ENCODE measurements at places on chromosomes 16 and 17.

DNA sequence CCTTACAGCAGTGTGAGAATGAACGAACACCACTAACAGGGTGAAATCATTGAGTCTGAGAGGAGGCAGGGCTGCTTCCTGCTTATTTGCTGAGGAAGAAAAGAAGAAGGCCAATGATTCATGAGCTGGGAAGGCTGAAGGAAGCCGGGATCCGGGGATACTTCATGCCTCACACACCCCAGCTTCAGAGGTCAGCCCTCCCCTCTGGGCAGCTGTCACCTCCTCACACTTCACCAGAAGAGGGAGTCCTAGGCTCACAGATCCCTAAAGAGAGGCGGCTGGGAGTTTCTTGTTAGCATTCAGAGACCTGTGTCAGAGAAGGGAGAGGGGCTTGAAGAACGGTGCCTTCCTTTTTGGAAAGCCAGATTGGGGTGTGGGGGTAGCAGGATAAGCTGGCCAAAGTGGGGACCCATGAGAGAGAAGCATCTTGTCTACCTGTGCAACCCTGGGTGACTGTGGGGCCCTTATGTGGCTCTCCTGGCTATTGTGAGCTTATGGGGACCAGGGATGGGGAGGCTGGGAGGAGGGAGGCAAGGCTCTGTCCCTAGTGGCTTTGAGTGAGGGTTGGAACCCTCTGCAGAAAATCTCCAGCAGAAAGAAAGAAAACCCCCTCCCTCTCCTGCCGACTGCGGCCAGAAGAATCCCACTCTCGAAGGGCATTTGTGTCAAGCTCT, 94.6 kb downstream of the RGS9 start:
- DNase-seq = peak; percentile 69

- no peak for DNase-seq
Observed at GRCh38 chr17:3885271-3885670, 7.6 kb downstream of the CAMKK1 start.

- no peak for DNase-seq
Observed at GRCh38 chr17:28917465-28917864, 14.6 kb upstream of the DHRS13 start.

DNA sequence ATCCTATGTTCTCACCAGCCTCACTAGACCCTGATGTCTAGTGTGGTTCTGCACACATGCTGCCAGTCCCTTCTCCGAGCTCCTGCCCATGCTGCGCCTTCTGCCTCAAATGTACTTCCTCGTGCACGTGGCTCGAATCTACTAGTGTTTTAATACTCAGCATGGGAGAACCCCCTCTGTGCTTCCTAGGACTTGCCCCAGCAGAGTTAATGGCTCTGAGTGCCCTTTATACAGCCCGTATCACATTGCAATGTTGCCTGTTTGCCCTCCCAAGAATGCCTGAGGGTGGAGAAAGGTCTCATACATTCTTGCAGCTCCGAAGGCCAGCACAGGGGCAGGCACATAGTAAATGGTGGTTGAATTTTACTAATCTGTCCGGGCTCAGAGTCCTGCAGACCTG, 190.8 kb upstream of the NLRP1 start:
- DNase-seq = no peak

GRCh38 chr17:72984145-72984925, 108.2 kb downstream of the SLC39A11 start:
- DNase-seq = no peak

DNA sequence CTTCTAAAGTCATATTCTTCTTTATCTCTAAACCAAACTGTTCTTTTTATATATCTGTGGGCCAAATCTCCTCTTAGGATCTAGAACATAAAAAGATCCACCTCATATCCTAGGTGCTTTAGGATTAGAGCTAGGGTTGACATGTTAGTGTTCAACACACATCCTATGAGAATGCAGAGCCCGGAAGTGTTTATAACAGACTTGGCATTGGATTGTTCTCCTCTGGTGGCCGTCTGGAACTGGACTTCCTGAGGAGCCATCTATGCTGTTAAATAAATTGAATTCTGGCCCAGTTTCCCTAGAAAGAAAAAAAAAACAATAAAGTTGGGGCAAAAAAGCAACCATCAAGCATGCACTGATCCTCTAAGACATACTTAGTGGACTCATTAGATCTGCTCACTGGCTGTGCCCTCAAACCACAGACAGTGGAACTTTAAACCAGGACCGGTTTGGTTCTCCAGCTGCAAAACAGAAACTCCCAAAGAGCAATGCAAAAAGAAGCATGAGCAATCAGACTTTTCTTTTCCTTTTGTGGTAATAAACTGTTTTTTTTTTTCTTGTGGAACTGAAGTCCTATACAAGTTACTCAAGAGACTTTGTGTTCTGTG, 182.5 kb downstream of the ZNF18 start:
- DNase-seq = no peak

DNA sequence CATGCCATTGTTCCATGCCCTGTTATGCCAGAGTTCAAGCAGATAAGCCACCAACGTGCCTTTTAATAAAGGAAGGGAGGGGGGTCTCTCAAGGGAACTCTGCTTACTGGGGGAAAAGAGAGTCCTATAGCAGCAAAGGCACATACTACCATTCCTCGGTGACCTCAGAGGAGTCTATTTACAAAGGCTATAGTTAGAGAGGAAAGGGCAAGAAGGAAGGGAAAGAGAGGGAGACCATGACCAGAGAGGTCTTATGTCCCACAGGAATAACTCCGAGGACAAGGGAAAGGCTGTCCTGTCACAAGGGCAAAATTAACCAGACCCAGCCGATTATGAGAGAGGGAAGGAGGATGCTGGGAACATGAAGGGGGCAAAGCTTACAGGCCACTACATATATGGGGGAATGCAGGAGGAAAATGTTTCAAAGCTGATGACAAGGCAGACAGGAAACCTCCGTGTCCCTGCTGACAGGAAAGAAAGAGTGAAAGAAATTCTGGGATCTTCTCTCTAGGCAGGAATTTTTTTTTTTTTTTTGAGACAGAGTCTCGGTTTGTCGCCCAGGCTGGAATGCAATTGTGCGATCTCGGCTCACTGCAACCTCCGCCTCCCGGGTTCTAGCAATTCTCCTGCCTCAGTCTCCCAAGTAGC, 51.5 kb downstream of the HIC1 start:
- no peak for DNase-seq

GRCh38 chr17:78384479-78385175, 6.2 kb downstream of the PGS1 start:
- no peak for DNase-seq

GRCh38 chr16:68417711-68418301, 30.5 kb downstream of the SMPD3 start:
- DNase-seq = no peak

- no peak for DNase-seq
Observed at GRCh38 chr16:86956437-86956836, 360.8 kb downstream of the C16orf95 start.

DNA sequence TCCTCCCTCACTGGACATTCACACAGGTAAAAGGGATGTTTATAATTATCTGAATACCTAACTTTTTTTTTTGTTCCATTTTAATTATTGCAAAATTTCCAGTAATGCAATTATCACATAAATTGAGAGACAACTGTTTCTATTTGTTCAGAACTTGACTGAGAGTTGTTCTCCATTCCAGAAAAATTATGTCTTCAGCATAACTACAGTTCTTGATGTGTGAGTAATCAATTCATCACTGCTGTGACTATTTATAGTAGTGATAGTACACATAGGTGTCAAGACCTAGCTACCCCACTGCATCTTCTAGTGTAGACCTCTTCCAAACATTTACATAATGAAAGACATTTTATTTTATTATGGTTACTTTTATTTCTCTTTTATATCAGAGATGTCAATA, 5.8 kb upstream of the TNRC6A start:
- DNase-seq = no peak

GRCh38 chr16:81451753-81452680, 7.4 kb downstream of the CMIP start:
- no peak for DNase-seq

DNA sequence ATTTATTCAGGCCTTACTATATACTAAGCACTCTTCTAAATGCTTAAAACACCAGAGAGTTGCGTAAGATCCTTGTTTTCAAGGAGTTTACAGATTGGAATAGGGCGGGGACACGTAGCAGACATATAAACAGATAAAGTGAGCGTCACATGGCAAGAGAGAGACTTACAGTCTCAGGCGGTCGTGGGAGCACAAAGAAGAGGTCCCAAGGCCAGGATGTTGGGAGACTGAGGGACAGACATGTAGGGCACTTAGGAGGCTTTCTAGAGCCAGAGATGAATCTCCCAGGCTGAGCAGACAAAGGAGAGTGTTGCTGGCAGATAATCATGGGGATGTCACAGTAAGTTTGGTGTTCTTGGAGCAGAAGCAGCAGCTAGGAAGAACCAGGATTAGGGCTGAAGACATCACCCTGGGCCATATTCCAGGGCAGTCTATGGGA, 119.1 kb upstream of the ANKFN1 start:
- no peak for DNase-seq

DNA sequence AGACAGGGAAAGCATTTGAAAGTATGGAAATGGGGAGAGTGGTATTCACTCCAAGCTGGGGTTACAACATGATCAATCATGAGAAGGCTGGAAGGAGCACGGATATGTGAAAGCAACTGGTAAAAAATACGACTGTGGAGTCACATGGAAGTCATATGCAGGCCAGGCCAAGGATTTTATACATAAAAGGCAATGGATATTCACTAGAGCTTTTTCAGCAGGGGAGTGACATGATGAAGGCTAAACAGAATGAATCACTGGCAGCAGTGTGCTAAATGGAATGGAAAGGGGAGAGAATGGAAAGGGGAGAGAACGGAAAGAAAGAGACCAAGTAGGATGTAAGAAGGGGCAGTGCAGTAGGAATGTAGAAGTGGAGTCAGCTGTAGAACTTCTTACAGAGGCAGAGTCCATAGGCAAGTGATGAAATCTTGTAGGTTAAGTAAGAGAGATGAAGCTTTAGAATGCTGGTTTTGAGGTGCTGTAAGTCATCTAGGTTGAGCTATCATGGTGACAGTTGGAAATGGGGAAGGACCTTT, 13.0 kb upstream of the NETO2 start:
- no peak for DNase-seq
